Cardiac muscle cell (in vitro differentiated cells and primary cell): ENCODE measurements at places on chromosomes 16 and 17. TPM values are rescaled to one million over a fixed set of nuclear protein-coding genes. Genes with fewer than 3 reads are reported as not detected.

DNA sequence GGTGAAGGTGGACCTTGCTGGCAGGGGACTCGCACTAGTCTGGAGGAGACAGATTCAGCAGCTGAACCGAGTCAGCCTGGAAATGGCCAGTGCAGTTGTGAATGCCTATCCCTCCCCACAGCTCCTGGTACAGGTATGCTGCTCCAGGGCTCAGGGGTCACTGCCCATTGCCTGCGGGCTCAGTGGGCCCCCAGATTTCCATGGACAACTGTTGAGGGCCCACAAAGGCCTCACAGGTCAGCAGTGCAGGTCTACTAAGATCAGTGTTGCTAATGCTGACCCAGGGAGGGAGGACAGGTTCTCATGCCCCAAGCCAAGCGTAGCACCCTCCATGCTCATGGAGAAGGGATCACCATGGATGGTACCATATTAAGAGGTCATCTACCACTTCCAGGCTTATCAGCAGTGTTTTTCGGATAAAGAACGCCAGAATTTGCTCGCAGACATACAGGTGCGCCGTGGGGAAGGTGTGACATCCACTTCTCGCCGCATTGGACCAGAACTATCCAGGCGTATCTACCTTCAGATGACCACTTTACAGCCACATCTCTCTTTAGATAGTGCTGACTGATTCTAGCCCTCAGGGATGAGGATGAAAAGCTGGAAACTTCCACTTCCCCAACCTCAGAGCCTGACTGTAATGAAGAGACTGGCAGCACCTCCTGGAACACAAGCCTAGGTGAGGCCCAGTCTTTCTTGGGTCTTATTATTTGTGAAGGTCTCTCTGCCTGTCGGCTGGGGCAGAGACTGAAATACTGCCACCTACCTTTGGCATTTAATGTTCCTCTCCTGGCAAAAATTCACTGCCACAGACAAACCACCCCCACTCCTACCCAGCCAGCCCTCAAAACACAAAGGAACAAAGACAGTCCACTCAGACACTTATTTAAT, 7.6 kb downstream of the EME1 start:
- H3K4me3 ChIP-seq, result no peak overlapping the region
- no peak for DNase-seq
- no peaks in the 10 kb centered on the region for H3K4me1 ChIP-seq
- no peak overlapping the region for H3K27ac ChIP-seq
- peaks cover 26% of the 10 kb centered on the region for H3K36me3 ChIP-seq

GRCh38 chr16:87955302-87956097, 4.3 kb downstream of the BANP start:
- DNase-seq, result no peak
- no peak overlapping the region for H3K4me3 ChIP-seq
- no peaks in the 10 kb centered on the region for H3K36me3 ChIP-seq
- peak overlapping the region; percentile 41 for H3K27ac ChIP-seq
- H3K27me3 ChIP-seq, result no peaks in the 10 kb centered on the region
- H3K4me1 ChIP-seq, result peaks cover 16% of the 10 kb centered on the region

CIAO2B gene
- total RNA-seq, result 151 and 184 TPM in 2 replicates

DNA sequence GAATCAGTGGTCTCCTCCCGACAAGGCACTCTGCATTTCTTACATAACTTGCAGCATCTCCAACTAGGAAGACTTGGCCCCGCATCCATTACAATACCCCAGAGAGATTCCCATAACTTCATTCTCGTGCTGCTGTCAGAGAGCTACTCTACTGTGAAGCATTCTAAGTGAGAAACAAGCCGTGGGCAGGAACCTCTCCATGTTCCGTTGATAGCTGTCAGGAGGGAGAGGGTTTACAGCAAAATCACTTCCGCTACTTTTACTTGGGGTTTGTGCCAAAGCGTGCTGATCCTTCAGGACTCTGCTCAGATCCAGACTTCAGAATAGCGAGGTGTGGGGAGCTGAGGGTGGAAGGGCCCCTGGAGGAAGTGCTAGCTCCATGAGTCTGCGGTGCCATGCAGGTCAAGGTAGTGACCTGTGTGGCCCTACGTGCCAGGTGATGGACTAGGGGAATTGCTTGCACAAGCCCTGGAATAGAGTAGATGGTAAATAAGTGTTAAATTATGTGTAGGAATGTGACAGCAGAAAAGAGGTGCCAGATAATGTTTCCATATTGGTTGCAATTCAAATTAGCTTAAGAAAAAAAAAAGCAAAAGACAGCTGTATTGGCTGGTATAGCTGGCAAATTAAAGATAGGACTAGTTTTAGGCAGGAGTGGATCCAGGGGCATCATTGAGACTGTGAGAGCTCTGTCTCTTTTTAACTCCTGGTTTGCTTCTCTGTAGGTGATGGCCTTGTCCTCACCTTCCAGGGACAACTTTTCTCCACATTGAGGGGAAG, 358.5 kb upstream of the ERCC4 start:
- no peak overlapping the region for H3K4me3 ChIP-seq
- H3K4me1 ChIP-seq, result no peaks in the 10 kb centered on the region
- no peak for DNase-seq
- H3K36me3 ChIP-seq, result no peaks in the 10 kb centered on the region

- no peak overlapping the region for H3K27ac ChIP-seq
- H3K4me3 ChIP-seq, result no peak overlapping the region
- DNase-seq, result peak; percentile 87
- peaks cover 4% of the 10 kb centered on the region for H3K4me1 ChIP-seq
- no peaks in the 10 kb centered on the region for H3K36me3 ChIP-seq
- no peaks in the 10 kb centered on the region for H3K27me3 ChIP-seq
Observed at GRCh38 chr17:67474081-67474661, 97.1 kb downstream of the PITPNC1 start.

NXPH3 gene
- 8.1 and 9.0 TPM in 2 replicates for total RNA-seq

DNA sequence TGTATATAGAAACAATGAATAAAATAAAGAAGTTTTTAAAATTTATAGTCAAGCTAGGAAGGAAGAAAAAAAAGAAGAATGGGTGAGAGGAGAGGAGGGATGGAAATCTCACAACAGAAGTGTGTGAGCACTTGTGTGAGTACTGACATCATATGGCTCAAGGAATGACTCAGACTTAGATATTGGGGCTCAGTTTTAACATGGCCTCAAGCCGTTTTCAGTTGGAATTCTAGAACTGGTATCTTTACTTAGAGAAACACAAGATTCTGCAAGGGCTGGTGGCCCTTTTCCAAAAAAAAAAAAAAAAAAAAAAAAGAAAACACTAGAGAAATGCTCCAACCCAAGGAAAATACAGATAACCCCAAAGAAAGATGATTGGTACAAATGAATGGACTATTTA, 55.1 kb downstream of the STXBP4 start:
- no peaks in the 10 kb centered on the region for H3K36me3 ChIP-seq
- no peak overlapping the region for H3K27ac ChIP-seq
- no peak for DNase-seq
- H3K27me3 ChIP-seq, result no peaks in the 10 kb centered on the region
- no peak overlapping the region for H3K4me3 ChIP-seq
- no peaks in the 10 kb centered on the region for H3K4me1 ChIP-seq

DNA sequence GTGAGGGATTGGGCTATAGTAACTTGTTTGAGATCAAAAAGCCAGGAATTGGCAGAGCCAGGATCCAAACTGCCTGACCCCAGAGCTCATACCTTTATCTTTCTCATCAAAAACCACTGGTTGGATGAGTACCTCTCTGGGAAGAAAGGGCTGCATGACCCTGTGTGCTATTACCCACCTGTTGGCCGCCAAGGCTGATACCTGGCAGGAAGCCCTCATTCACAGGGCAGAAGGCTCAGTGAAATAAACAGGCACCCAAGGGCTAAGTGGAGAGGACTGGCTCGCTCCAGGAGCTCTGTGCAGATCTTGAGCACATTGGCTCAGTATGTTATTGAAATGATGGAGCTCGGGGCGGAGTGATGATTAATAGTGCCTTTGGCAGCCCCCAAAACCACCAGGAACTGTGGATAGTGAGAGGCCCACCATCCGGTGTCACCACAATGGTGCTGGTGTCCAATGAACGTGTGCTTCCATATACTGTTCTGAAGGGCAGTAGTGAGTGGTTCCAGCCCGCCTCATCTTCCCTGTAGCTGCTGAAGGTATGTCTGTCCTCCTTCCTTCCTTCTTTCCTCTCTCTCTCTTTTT, 197.6 kb downstream of the MSI2 start:
- H3K36me3 ChIP-seq, result no peaks in the 10 kb centered on the region
- peaks cover under 1% of the 10 kb centered on the region for H3K4me1 ChIP-seq
- H3K4me3 ChIP-seq, result no peak overlapping the region
- H3K27ac ChIP-seq, result no peak overlapping the region
- DNase-seq, result no peak
- H3K27me3 ChIP-seq, result no peaks in the 10 kb centered on the region

DNA sequence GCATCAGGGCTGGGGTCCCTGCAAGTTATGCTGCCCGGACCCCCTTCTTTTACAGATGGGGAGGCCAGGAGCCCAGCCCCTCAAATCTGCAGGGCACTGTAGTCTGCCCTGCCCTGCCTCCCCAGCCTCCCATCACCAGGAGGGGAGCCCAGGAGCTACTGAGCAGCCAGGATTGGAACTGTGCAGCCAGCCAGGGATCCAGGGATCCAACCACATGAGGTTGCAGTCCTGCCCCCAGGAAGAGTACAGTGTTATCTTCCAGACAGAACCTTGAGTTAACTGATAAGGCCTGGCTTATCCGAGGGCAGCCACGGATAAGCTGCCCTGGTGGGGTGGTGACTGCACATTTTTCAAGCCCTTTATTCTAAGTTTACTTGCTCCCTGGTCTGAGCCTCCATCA, 11.4 kb upstream of the NDRG4 start:
- no peaks in the 10 kb centered on the region for H3K36me3 ChIP-seq
- peaks cover 20% of the 10 kb centered on the region for H3K4me1 ChIP-seq
- DNase-seq, result no peak
- H3K4me3 ChIP-seq, result no peak overlapping the region

- H3K36me3 ChIP-seq, result peaks cover 10% of the 10 kb centered on the region
- no peaks in the 10 kb centered on the region for H3K27me3 ChIP-seq
- H3K4me3 ChIP-seq, result no peak overlapping the region
- H3K27ac ChIP-seq, result no peak overlapping the region
- peaks cover 8% of the 10 kb centered on the region for H3K4me1 ChIP-seq
Observed at GRCh38 chr17:29577001-29577370, 8.5 kb downstream of the TP53I13 start.

- DNase-seq, result no peak
- no peaks in the 10 kb centered on the region for H3K36me3 ChIP-seq
- no peak overlapping the region for H3K4me3 ChIP-seq
- no peaks in the 10 kb centered on the region for H3K4me1 ChIP-seq
- H3K27me3 ChIP-seq, result no peaks in the 10 kb centered on the region
Observed at GRCh38 chr16:31678649-31679325, 151.1 kb downstream of the AHSP start.

DNA sequence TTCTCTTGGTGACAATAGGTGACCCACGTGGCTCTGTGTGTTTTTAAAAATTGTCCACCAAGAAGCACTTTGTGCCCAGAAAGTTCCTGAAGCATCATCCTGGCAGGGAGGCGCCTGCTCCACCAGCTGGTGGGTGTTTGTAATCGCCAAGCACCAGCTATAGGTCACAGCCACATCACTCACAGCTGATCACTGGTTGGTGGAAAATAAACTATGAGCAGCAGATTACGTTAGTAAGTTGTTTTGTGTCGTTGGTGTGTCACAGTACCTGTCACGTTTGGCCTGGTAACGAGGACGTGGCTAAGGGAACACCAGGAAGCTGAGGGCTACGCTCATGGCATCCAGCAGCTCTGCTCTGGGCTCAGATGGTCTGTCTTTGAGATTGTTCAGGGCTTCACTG, 10.1 kb downstream of the MRM3 start:
- DNase-seq, result no peak
- H3K27ac ChIP-seq, result no peak overlapping the region
- H3K4me3 ChIP-seq, result no peak overlapping the region
- peaks cover 6% of the 10 kb centered on the region for H3K36me3 ChIP-seq

PFN1 gene
- 1,337 and 2,688 TPM in 2 replicates for total RNA-seq

GRCh38 chr16:12796498-12796897, 7.2 kb downstream of the CPPED1 start:
- H3K27me3 ChIP-seq, result no peaks in the 10 kb centered on the region
- peaks cover 17% of the 10 kb centered on the region for H3K4me1 ChIP-seq
- no peaks in the 10 kb centered on the region for H3K36me3 ChIP-seq
- no peak overlapping the region for H3K27ac ChIP-seq
- DNase-seq, result no peak

DNA sequence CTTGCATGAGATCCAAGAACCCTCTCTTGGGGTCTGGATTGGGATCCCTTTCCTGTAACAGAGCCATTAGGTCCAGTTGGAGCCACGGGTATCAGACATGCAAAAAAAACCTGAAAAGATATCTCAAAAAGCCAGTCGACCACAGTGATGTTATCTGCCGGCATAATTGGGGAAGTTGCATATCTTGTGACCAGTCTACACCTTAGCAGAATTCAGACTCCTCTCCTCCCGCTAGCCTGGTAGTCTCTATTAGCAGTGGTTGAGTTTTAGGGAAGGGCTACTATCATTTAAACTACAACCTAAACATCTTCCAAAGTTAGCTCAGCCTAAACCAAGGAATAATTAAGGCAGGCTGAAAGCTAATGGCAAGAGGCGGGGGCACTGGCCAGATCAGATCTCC, 16.2 kb upstream of the PSMD7 start:
- no peak overlapping the region for H3K27ac ChIP-seq
- H3K36me3 ChIP-seq, result no peaks in the 10 kb centered on the region
- peaks cover 10% of the 10 kb centered on the region for H3K4me1 ChIP-seq
- DNase-seq, result no peak
- H3K27me3 ChIP-seq, result peaks cover 4% of the 10 kb centered on the region

DNA sequence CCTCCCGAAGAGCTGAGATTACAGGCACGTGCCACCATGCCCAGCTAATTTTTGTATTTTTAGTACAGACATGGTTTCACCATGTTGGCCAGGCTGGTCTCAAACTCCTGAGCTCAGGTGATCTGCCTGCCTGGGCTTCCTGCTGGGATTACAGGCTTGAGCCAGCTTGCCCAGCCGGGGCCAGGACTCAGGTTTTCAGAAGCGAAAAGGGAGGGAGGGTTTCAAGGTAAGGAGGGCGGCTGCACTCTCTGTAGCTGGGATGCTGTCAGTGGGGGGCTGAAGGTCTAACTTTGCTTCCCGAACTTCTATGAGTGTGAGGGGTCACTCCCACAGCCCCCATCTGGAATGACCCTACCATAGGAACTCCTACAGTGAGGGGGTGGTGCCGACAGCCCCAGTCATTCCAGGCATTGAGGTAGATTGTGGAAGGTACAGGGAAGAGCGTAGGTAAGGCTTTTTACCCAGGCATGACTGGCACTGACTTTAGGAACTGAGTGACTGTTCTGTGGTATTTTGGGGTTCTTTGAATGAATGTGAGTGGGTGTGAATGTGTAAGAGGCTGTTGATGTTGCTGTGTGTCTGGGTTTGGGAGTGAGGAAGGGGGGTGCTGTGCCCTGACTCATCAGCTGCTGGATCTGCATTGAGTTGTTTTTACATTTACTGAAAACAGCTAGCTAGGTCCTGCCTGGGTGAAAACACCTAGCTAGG, 3.8 kb upstream of the C1QL1 start:
- H3K36me3 ChIP-seq, result no peaks in the 10 kb centered on the region
- peaks cover 20% of the 10 kb centered on the region for H3K4me1 ChIP-seq
- H3K27me3 ChIP-seq, result peaks cover 10% of the 10 kb centered on the region
- H3K27ac ChIP-seq, result peak overlapping the region; percentile 11

DNA sequence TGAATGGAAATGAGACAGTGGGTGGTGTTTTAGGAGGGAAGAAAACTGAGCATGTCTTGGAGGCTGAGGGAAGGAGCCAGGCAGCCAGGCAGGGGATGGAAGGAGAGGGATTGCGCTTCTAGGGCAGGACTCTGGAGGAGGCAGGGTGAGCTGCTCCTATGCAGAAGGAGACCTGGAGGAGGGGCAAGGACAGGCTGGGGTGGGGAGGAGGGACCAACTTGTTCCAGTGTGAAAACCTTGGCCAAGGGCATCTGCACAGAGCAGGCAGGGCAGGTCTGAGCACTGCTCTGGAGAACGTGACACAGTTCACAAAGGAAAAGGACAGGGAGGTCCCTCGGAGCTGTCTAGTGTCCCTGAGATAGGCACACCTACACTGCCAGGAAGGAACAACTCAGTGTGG, 5.5 kb downstream of the GALK1 start:
- no peak overlapping the region for H3K27ac ChIP-seq
- no peaks in the 10 kb centered on the region for H3K36me3 ChIP-seq
- no peak for DNase-seq
- no peaks in the 10 kb centered on the region for H3K4me1 ChIP-seq
- no peaks in the 10 kb centered on the region for H3K27me3 ChIP-seq
- no peak overlapping the region for H3K4me3 ChIP-seq
